Activated CD4-positive, alpha-beta T cell treated with anti-CD3 and anti-CD28 coated beads, Interleukin-2, amount 50 U/mL, for 48 hours (primary cell): ENCODE measurements at places on chromosomes 11 and 22.

- no peak for DNase-seq
These were observed 1328.7 kb downstream of the TBC1D22A start for GRCh38 chr22:48091060-48091650.

GRCh38 chr22:24926428-24926725 is 20.1 kb downstream of the LHFPL7 start:
- no peak for DNase-seq

DNA sequence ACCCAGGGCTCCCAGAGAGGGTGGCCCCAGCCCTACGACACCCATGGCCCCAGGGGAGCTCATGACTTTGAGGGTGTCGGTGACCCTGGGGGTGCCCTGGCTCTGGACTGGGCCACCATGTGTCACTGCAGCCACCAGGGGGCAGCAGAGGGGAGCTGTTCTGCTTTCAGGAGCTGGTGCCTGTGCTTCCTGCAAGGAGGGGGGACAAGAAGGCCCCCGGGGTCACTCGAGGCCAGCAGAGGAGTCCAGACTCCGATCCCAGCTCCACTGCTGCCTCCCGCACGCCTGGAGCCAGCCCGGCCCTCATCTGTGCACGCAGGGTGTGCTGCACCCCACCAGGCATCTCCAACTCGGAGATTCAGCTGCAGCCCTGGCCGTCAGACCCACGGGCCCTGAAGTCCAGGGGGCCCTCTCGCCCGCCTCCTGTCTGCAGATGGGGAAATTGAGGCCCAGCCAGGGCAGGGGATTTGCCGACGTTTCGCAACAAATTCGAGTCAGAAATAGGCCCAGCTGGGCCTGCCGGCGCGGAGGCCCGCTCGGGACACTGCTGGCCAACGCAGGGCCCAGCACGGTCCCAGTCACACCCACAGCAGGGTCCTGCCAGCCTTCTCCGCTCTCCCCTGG is 29.5 kb upstream of the WNT7B start:
- peak; percentile 93 for DNase-seq

DNA sequence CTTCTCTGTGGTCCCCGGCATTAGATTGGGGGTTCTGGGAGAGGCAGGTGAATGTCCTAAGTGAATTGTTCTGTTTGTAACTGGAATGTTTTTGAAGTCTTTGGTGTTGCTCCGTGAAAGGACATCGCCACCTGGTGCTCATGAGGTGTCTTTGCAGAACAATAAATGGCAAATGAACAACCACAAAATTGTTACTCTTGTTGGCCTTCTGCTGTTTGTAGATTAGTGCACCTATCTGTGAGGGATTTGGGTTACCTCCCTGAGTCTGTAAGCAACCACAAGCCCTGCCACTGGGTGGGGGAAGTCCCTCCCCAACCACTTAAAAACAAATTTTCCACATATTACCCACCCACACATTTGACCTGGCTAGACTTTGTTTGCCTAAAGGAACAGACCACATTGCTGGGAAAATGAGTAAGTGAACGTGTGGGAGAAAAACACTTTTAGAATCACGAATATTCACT is 4.7 kb downstream of the MPEG1 start:
- peak; percentile 47 for DNase-seq

- DNase-seq, result no peak
These were observed 620 bp downstream of the SMPD1 start for GRCh38 chr11:6390718-6391469.

GRCh38 chr22:47408409-47408808 is 646.0 kb downstream of the TBC1D22A start:
- no peak for DNase-seq

- no peak for DNase-seq
These were observed 125.7 kb downstream of the WT1 start for GRCh38 chr11:32309530-32310213.

- no peak for DNase-seq
These were observed 50.0 kb downstream of the RBX1 start for GRCh38 chr22:41000941-41001721.

GRCh38 chr22:17726006-17726927 is 48.0 kb downstream of the BID start:
- no peak for DNase-seq

DNA sequence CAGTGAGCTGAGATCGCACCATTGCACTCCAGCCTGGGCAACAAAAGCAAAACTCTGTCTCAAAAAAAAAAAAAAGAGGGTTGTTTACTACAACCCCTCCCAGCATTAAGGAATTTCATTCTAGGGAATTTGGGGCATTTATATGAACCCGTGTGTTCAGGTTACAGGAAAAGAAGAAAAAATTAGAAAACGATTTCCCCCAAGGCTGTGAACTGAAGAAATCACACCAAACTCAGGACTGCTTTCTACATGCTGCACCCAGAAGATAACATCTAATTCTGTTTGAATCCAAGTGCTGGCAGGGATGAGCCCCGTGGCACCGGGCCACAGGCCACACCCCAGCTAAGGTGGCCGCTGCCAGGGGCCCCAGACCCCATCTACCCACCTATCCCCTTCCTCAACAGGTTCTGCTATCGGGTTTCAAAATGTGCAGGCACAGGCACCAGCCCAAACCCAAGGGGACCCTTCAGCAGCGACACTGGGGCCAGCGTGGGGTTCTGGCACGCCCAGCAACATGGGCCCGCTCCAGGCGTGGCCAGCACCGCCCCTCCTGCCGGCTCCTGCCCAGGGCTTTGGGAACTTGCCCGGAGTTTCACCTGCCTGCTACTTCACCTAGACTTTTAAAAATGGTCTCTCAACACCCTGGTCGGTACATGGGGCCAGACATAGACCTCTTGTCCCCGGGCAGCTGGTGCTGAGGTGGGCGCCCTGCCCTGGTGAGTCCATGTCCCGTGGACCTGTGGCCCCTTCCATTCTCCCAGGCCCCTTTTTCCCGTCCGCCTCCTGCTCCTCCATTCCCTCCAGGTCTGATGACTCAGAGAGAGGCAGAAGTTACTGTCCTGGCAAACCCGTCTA is 11.8 kb downstream of the CELSR1 start:
- DNase-seq, result no peak

- no peak for DNase-seq
These were observed 65.4 kb downstream of the SMCO4 start for GRCh38 chr11:93477684-93478234.

DNA sequence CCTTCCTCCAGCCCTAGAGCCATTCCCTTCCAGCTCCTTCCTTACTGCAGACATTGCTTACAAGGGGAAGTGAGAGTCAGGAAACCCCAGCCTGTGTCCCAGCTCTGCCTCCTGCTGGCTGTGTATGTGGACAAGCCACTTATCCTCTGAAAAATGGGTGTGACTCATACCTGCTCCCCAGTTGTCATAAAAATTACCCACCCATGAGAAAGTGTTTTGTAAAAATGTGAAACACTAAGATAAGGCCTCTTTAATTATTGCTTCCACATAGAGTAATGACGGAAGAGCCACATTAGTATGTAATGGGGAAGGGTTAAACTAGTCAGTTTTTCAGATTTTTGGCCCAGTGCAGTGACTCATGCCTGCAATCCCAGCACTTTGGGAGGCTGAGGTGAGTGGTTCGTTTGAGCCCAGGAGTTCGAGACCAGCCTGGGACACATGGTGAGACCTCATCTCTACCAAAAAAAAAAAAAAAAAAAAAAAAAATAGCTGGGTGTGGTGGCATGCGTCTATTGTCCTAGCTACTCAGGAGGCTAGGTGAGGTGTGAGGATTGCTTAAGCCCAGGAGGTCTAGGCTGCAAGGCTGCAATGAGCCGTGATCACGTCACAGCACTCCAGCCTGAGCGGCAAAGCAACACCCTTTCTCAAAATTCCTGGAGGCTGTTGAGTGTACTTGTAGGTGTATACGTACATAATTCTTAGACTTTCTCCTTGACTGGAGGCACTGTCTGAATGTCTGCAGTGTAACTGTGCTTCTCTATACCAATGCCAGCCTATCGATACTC is 84.9 kb downstream of the CTTN start:
- DNase-seq, result no peak

GRCh38 chr11:86673055-86673843 is 833 bp upstream of the ME3 start:
- no peak for DNase-seq

DNA sequence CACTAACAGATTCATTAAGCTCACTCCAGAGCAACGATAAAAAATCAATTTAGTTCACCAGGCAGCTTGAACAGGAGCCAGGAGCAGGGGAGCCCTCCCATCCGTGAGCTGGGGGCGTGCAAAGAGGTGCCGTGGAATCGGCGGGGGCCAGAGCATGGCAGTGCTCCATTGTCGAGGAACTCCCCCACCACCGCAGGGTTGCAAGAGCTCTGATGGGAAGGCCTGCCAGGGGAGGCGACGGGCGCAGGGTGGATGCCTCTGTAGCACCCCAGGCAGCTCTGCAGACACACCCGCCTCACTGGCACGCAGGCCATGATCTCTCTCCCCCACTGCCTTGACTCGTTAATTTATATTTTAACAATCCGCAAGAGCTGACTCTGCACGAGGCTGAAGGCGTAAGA is 433.2 kb downstream of the MIAT start:
- no peak for DNase-seq

GRCh38 chr22:49748514-49748913 is 79.2 kb downstream of the BRD1 start:
- DNase-seq, result no peak

DNA sequence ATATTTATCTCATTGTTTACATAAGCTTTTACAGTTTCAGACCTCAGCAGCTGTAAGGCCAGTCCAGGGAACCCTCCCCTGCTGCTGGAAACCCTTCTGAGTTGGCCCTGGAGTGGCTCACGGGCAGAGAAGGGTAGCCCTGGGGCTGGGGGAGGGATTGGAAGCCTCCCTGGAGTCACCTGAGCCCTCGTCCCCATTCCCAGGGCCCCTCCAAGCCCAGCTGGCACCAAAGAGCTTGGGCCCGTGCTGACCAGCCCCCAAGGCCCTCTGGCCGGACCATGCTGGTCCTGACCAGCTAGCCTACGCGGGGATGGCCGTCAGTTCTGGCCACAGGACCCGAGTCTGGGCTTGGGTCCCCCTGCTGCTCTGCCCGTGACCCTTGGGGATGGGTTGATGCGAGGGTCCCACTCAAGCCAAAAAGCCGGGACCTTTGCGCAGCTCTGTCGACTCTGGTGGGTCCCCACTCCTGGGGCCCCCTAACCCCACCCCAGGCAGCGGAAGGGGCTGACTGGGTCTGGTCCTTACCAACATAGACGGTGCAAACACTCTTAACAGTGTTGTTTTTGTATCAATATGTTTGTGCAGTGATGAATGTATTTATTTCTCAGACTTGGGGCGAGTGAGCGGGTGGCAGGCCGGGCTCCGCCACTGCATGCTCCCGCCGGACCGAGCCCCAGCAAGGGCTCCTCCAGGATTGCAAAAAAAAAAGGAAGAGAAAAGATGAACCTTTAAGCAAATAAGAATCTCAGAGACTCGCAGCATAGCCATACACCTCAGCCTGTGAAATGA is 17.5 kb upstream of the TMEM191C start:
- no peak for DNase-seq

- no peak for DNase-seq
These were observed 15.7 kb downstream of the NAP1L4 start for GRCh38 chr11:2976294-2977063.

DNA sequence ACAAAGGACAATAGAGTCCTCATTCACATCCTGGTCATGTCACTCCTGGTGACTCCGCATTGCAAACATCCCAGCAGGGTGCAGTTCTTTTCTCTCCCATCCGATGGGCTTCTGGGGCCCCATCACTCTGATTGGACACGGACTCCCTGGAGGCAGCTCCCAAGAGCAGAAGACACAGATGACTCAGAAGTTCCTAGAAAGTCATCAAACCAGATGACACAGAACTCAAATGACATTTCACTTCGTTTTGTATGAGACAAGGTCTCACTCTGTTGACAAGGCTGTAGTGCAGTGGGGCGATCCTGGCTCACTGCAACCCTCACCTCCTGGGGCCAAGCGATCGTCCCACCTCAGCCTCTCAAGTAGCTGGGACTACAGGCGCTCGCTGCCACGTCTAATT is 33.2 kb downstream of the ZNF195 start:
- no peak for DNase-seq

DNA sequence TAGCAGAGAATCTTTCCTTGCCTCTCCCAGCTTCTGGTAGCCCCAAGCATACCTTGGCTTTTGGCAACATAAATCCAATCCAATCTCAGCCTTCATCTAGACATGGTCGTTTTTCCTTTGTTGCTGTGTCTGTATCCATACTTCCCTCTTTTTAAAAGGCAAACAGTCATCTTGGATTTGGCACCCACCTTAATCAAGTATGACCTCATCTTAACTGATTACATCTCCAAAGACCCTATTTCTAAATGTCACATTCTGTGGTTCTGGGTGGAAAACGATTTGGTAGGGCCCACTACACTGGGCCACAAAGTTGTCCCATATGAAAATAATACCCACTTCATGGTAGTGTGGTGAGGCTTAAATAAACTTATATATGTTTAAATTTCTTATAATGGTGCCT is 852 bp downstream of the BUD13 start:
- DNase-seq, result no peak

DNA sequence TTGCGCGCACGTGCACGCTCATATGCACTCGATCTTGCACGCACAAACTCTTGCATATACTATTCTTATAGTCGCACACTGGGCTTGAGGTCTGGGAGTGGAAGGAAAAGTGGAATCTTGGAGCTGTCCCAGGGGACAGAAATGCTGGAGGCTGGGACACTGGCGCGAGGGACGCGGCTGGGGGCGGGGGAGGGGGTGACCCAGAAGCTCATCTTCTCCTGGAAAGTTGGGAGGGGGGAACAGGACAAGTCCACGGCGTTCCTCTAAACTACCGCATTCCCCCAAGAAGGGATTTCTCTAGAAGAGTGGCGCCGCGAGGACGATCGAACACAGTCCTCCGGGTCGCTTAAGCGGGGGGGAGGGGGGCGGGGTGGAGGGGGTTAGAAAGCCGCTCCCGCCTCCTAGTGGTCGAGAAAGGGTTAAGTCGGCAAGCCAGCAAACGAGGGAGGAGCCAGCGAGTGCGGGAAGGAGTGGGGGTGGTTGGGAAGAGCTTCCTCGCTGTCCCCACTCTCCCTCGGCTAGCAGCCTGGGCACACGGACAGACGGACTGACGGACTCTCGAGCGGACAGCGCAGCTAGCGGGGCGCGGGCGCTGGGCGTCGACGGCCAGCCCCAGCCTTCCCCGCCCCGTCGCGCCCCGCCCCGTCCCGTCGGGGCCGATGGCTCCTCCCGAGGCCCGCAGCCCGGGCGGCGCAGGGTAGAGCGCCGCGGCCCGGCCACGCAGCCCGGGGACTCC is at the start of gene RTN4RL2:
TSS of gene RTN4RL2 (plus strand) at position 507 of the 736 bp plus-strand sequence. CDS start 338 bp downstream, outside the sequence.
- DNase-seq, result peak; percentile 70

- peak; percentile 64 for DNase-seq
These were observed 20.2 kb downstream of the FADS3 start for GRCh38 chr11:61871158-61871597.
